ENCODE measurements at places on chromosomes 16 and 17.

DNA sequence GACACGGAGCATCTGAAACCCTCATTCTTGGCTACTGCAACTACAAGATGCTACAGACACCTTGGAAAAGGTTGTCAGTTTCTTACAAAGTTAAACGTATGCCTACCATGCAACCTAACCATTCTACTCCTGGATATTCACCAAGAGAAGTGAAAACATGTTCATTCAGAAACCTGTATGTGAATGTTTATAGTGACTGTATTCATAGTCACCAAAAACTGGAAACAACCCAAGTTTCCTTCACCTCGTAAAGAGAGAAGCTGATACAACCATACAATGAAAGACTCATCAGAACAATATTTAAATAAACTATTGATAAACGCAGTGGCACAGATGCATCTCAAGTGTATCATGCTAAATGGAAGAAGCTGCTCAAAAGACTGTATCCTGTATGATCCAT, 55.4 kb upstream of the CHMP6 start:
- DNase-seq, result no peak

DNA sequence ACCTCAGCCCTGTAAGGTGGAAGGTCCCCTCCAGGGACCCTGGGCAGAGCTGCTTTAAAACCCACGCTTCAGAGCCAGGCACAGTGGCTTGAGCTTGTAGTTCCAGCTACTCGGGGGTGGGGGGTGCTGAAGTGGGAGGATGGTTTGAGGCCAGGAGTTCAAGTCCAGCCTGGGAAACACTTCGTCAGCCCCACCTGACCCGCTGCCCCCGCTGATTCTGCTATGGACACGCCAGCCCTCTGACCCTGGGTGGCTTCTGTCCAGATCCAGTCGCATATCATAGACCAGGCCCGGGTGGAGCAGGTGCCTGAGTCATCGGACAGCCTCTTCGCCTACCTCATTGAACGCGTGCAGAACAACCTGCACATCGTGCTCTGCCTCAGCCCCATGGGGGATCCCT, 35.2 kb upstream of the KDM6B start:
- no peak for DNase-seq

DNA sequence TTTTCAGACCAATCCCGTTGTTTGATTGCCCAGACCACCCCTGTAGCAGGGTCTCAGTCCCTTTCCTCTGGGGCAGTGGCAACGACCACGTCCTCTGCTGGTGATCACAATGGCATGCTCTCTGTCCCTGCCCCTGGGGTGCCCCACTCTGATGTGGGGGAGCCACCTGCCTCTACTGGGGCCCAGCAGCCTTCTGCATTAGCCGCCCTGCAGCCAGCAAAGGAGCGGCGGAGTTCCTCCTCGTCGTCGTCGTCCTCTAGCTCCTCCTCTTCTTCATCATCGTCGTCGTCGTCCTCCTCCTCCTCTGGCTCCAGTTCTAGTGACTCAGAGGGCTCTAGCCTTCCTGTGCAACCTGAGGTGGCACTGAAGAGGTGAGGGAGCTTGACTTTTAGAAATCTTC, 9.2 kb downstream of the ELOB start:
- DNase-seq, result no peak

DNA sequence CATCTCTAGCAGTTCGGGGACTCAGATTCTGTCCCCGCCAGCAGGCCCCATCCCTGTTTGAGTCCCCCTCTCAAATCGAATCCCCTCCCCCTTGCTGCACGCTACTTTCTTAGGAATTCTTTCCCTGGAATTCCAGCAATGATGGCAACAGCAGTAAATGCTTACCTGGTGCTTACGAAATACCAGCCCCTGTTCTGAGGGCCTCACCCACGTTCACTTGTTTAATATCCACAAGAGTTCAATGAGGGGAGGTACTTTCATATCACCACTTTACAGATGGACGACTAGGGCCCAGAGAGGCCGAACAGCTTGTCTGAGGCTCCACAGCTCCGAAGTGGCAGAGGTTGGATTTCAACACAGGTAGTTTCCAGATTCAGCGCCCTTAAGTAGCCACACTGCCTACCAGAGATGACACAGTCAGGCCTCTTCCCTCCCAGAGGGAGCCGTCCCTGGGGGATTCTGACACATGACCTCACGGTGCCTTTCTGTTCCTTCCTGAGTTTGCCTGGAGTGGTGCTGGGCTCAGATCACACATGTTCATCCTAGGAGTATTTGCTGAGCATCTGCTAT, 120.7 kb upstream of the GSE1 start:
- DNase-seq, result no peak

Measured in inflammatory macrophage (primary cell).